ENCODE measurements at places on chromosomes 11 and 22. TPM values are rescaled to one million over a fixed set of nuclear protein-coding genes. Genes with fewer than 3 reads are reported as not detected.

Gene CST6
- total RNA-seq, result 0.09 TPM

Gene CD248
- 1.1 TPM for total RNA-seq

Gene TH
- total RNA-seq, result not detected

Gene OR52I1
- not detected for total RNA-seq

Gene OR10A5
- total RNA-seq, result not detected

Gene PSMA1
- 196 TPM for total RNA-seq

Gene NCR3LG1
- total RNA-seq, result 4.4 TPM

Gene DRD2
- total RNA-seq, result not detected

Gene SYT12
- total RNA-seq, result not detected

All from endothelial cell of coronary artery (primary cell).